ENCODE measurements at places on chromosomes 3 and 15.

DNA sequence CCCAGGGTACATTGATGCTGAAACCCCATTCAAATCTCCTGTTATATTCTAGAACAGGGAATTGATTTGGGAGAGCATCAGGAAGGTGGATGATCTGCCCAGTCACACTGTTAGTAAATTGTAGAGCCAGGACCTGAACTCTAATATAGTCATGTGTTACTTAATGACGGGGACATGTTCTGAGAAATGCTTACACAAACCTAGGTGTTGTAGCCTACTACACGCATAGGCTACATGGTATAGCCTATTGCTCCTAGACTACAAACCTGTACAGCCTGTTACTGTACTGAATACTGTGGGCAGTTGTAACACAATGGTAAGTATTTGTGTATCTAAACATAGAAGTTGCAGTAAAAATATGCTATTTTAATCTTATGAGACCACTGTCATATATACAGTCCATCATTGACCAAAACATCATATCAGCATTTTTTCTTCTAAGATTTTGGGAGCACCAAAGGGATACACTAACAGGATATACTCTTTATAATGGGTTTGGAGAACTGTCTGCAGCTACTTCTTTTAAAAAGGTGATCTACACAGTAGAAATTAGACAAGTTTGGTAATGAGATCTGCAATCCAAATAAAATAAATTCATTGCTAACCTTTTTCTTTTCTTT lies 5.8 kb downstream of the B2M start:
- DNase-seq: no peak

DNA sequence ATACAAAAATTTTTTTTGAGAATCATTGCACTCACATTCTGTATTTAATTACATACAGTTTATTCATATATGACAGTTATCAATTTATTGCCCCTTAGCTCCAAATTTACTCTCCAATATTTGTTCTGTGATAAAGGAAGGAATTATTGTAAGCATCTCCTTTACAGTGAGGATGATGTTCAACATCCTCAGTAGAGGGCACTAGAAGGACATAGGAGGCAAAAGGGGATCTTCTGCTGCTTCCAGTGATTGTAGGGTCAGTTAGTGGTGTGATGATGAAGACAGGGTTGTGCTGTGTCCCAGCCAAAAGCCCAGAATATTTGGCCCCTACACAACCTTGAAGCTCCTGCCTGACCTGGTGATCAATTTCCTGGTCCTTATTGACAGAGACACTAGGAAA lies 89.9 kb upstream of the DCBLD2 start:
- no peak for DNase-seq

GRCh38 chr3:77553240-77553639 lies 513.3 kb downstream of the ROBO2 start:
- DNase-seq: no peak

GRCh38 chr3:178618197-178618596 lies 82.0 kb downstream of the KCNMB2 start:
- no peak for DNase-seq

DNA sequence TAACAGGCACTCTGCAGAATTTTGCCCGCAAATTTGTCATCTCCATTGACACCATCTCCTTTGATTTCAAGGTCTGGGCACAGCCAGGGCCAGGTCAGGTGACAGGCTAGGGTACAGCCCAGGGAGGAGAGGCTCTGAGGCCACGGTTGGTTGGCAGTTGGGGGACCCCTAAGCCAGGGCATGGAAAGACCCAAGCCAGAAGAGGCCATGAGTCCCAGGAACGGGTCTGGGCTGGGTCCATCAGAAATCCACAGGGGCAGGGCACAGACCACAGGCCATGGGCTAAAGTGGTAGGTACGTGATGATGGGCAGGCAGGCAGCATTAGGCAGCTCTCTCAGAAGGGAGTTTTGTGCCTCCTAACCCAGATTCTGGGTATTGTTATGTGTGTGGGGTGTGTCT lies 45.8 kb downstream of the SEMA3G start:
- DNase-seq: no peak

DNA sequence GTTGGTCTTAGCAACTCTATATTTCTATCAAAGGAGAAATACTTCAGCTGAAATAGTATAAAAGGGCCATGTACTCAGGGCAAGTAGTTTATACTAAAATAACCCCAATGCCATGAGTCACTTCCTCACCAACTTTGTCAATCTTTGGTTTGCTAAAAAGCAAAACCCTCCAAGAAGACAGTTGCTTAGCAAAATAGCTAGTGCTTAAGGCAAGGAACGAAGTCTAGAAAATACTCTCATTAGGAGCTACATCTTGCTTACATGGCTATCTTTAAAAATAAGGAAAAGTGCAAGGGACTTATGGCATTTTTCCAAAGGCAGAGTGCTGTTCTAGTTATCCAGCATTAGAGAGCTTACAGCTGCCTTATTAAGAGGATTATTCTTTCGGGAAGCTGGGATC lies 28.4 kb downstream of the P3H2 start:
- DNase-seq: no peak

GRCh38 chr15:82812994-82813393 lies 3.6 kb downstream of the WHAMM start:
- DNase-seq: no peak

GRCh38 chr3:14761121-14761672 lies 57.6 kb upstream of the FGD5 start:
- DNase-seq: no peak
